NCI-H187 treated with DMSO at 0.1 percent for 48 hours (cell line): ENCODE measurements at places on chromosomes 16 and 17.

DNA sequence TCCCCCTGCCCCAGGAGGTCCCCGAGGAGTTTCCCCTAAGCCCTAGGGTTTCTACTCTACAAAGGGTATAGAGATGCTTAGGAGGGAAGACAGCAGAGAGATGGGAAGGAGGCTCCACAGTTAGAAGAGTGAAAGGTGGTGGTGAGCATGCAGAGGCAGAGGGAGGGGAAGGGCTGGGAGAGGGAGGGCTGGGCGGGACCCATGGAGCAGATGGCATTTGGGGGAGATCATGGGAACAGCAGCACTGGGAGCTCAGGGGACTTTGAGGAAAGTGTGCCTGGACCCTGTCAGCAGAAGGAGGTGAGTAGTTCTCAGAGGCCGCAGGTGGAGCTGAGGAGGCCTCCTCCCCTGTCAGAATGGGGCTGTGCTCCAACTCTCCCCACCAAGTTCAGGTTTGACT lies 650 bp upstream of the OTOP3 start:
- DNase-seq = no peak

DNA sequence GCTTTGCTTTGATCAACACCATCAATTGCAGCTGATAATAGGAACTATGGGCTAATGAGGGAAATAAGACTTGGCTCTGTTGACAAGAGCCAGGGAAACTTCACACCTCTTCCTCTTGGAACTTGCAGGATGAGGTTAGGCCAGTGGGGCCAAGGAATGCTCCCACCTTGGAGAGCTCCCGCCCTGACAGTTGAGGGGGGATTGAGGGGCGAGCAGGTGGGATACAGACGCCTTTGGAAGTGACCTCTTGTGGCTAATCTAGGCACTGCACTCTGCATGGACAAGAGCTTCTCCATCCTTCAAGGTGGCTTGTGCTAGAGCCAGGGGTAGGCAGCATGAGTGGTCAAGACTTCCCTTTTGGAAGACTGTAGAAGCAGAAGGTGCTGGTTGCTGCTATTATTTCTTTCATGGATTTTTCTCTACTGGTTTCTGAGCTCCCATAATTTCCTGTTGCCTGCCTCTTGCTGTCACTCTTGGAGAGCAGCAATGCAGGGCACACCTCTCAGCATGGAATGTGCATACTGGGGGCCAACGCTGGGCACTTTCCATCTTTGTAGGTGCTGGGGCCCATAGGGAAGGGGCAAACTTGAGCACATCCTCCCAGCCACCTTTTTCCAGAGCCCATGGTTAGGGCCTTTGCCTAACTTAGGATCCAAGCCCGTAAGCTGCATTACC lies 2.3 kb upstream of the PHF12 start:
- DNase-seq = no peak

DNA sequence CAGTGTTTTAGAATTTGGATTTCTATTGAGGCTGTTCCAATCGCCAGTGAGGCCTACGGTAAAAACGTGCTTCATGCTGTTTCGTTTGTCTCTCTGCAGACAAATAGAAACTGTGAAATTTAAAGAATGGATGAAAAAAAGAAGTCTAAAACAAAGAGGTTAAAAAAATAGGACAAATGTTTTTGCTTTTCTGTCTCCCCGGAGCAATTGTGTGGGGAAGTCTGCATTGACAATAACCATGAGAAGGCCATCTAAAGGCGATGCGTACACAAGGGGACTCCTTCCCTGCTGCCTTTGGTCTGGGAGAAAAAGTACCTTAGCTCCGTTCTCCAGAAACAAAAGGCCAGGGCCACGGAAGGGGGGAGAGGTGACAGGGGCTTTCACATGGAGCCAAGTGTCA lies 4.6 kb upstream of the ZFHX3 start:
- DNase-seq = no peak

GRCh38 chr17:61849674-61850073 lies 13.7 kb downstream of the BRIP1 start:
- no peak for DNase-seq

DNA sequence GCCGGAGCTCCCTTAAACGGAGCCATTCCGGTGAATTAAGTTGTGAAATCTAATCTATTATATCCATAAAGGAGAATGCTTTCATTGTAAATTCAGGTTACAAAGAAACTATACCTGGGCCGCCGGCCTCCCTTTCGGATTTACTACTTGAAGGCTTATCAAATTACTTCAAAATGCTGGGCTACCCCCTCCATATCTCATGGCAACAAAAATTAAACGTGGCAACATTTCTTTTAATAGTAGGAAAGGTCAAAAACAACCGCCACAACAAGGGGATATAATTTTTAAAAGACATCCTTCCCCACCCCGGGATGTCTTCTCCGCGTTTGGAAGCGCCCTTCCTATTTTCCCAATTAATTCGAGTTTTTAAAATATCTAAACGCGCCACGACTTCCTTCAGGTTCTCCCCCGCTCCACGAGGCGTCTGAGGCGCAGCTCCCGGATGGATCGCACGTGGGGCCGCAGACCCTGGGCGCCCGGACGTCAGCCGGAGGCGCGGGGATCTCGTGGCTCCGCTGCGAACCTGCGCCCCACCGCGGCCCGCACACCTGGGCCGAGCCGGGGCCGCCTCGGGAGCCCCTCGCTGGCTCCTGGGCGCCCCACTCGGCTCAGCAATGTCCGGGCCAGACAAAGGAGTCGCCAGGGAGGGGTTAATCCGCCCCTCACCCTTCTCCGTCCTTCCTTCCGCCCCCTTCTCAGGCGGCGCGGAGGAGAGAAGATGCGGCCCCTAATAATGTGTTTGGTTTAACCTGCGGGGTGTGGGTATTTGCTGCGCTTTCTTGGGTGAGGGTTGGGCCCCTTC lies 47.4 kb upstream of the SLC38A10 start:
- no peak for DNase-seq

DNA sequence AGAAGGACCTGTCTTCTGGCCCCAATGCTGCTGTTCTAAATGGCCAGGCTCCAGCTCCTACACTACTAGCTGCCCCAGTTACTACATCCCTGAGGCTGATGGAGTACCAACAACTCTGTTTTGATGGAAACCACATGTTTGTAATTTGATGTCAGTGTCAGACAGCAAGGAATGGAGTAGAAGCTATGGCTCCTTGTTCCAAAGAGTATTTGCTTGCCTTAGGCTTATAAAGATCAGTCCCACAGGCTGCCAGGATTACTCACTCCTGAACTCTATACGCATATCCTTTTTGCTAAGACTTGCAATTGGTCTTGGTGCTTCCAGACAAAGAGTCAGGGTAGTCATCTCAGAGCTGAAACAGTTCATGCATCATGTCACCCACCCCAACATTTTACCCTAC lies 139.6 kb downstream of the HS3ST3A1 start:
- DNase-seq = no peak

DNA sequence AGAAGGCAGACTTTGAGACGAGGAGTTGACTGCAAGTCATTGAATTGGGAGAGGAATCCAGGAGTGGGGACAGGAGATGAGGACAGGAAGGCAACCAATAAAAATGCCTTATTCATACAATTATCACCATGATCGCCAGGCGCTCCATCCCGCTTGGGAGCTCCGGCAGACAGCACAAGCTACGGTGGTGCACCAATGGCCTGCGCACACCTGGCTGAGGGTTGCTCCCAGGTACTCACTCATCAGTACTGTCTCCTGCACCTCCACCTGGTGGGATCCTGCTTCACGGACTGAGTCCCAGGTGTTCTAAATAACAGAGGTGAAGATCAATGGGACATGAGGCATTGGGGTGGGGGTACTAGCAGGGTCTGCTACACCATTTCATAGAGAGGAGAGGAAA lies 160.0 kb upstream of the TNRC6C start:
- DNase-seq = no peak

GRCh38 chr16:70638814-70639792 lies 7.3 kb upstream of the IL34 start:
- no peak for DNase-seq

DNA sequence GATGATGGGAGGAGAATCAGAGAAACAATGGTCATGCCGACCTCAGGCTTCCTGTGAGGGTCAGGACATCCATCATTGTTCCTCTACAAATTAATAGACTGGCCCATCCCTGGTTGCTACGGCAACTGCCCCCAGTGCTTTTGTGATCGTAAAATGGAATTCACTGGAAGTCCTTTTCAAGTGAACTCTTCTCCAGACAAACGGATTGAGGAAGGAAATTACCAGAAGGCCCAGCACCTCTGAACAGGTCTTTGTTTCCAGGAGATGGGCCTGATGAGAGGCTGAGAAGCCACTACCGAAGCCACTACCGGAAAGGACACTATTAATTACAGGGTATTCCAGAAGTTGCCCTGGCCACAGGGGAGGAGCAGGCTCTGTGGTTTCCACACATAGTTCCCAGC lies 126.0 kb downstream of the MGAT5B start:
- DNase-seq = no peak

DNA sequence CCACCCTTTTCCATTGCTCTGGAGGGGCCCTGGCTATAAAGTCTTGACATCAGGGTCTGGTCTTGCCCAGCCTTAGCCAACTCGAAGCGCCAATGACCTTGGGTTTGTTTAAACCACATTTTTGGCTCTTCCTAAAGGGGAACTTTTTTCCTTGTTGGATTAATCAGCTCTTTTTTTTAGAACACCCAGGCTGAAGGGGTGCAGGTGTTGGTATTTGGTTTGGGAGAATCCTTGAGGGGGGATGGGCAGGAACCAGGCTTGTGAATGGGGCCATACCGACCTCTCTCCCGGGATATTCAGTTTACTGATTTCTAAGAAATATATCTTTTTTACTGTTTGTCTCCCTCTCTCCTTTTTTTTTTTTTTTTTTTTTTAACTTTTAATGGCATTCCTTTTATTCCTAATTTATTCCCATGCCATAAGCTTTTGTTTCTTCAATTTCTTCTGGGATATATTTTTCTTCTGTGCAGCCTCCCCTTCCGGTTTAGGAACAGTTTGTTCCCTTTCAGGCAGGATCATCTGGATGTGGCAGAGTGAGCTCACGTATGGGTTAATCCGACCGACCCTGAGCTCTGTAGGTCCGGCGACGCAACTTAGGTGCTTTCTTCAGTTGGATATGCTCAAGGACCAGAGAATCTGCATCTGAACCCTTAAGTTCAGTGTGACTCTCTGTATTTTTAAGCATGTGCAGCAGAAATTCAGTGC lies 129.5 kb downstream of the ABCC6 start:
- DNase-seq = no peak

DNA sequence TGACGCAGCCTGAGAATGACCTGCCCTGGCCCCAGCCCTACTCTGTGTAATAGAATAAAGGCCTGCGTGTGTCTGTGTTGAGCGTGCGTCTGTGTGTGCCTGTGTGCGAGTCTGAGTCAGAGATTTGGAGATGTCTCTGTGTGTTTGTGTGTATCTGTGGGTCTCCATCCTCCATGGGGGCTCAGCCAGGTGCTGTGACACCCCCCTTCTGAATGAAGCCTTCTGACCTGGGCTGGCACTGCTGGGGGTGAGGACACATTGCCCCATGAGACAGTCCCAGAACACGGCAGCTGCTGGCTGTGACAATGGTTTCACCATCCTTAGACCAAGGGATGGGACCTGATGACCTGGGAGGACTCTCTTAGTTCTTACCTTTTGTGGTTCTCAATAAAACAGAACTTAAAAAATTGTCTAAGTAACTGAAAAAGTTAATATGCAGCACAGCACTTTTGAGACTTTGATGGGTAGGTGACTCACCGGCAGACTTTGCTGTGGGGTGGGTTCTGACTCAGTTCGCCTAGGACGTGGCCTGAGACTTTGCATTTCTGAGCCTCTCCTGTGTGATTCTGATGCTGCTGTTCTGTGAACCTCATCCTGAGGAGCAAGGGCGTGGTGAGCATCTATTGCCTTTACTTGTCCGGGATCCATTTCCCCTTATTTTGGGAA lies 5.7 kb downstream of the LAT start:
- DNase-seq = no peak

DNA sequence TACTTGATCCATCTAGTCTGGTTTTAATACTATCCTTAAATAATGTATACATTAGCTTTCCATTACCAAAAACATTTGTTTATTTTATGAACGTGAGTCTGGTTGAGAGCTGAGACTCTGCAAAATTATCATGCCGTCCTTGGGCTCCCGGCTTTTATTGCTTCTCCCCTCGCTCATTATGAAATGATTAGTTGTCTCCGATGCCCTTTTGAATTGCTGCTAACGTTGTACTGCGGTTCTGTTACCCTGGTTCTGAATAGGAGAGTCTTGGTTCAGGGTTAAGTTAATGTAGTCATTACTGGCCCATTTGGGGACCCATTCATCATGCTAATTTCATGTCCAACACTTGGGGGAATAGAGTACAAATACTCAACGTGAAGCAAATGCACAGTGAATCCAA lies 12.8 kb downstream of the XYLT1 start:
- DNase-seq = no peak

DNA sequence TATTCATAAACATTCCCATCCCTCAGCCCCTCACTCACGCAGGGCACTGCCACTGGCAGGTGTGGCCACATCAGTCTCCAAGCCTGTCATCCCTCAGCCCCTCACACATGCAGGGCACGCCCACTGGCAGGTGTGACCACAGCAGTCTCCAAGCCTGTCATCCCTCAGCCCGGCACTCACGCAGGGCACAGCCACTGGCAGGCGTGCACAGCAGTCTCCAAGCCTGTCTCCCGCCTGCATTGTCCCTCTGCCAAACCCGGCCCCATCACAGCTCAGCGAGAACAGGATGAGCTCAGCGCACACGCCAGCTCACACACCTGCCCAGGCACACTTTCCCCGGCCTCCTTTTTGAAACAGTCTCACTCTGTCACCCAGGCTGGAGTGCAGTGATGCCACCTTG lies 11.4 kb upstream of the KREMEN2 start:
- DNase-seq = peak; percentile 14

DNA sequence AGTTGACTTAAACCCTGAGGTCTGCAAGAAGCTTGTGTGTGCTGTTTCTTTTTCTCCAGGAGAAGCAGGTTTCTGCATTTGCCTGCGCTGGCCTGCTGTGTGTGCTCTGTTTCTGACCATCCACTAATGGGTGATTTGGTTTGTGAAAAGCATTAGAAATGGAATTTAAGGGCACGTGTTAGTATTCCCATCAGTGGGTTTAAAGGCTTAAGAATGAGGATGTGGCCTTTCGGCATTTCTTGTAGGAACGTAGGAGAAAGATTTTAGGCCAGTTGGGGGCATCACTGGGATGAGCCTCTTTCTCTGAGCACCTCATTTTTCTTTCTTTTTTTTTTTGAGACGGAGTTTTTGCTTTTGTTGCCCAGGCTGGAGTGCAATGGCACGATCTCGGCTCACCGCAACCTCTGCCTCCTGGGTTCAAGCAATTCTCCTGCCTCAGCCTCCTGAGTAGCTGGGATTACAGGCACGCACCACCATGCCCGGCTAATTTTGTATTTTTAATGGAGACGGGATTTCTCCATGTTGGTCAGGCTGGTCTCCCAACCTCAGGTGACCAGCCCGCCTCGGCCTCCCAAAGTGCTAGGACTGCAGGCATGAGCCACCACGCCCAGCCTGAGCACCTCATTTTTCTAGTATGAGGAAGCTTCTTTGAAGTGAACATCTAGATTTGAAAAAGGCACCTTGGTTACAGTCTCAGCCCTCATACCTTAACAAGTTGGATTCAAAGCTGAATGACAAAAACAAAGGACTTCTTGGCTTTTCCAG lies 110.3 kb downstream of the BANP start:
- DNase-seq = no peak

- no peak for DNase-seq
Observed at GRCh38 chr17:28247671-28248555, 71.1 kb upstream of the TMEM97 start.
